ENCODE measurements at places on chromosomes 6 and 20. TPM values are rescaled to one million over a fixed set of nuclear protein-coding genes. Genes with fewer than 3 reads are reported as not detected.

DNA sequence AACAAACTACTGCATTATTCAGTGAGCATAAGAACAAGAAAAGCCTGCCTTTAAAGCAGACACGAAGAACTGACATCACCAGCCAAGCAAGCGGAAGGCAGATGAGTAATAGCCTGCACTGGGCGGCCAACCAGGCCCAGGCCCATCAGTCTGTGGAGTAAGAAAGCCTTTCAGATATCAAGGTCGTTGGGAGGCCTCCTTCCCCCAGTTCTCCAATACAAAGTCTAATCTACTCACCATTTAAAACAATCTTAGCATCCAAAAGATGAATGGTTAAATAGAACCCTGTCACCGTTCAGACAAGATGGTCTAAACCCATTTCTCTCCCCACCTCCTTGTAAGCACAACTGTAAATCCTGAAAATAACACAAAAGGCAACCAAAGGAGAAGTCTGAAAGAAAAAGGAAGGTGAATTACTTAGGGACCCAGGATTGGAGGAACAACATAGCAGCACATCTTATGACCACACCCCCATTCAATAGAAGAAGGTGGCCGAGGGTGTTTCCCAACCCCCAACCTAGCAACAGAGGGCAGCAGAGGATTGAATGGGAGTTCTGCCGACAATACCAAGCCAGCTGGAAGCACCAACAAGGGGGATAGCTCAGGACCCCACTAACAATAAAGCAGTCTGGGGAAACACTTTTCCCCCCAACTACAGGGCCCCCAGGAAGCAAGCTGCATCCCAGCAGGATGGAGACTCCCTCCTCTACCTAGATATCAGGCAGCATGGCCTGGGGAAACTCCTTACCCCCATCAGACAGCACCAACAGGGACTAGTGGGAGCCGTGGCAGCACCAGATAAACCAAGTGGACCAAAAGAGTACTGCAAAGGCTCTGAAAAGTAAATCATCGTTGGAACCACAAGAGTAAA lies 67.9 kb downstream of the ZHX3 start:
- H3K27me3 ChIP-seq, result no peaks in the 10 kb centered on the region
- H3K27ac ChIP-seq, result peak overlapping the region; percentile 85
- H3K4me1 ChIP-seq, result peaks cover 25% of the 10 kb centered on the region
- DNase-seq, result peak; percentile 88
- H3K36me3 ChIP-seq, result no peaks in the 10 kb centered on the region
- no peak overlapping the region for H3K4me3 ChIP-seq

- no peaks in the 10 kb centered on the region for H3K27me3 ChIP-seq
- no peak overlapping the region for H3K4me3 ChIP-seq
- DNase-seq, result no peak
- H3K27ac ChIP-seq, result no peak overlapping the region
- H3K4me1 ChIP-seq, result no peaks in the 10 kb centered on the region
These were observed 9.0 kb downstream of the GSTA3 start for GRCh38 chr6:52900536-52900935.

- DNase-seq, result no peak
- peaks cover 22% of the 10 kb centered on the region for H3K4me1 ChIP-seq
- H3K27ac ChIP-seq, result no peak overlapping the region
- H3K27me3 ChIP-seq, result peaks cover 6% of the 10 kb centered on the region
- no peak overlapping the region for H3K4me3 ChIP-seq
These were observed 16.8 kb upstream of the PTGIS start for GRCh38 chr20:49584418-49585382.

Gene DYNLT2
- total RNA-seq, result 1.0 TPM

DNA sequence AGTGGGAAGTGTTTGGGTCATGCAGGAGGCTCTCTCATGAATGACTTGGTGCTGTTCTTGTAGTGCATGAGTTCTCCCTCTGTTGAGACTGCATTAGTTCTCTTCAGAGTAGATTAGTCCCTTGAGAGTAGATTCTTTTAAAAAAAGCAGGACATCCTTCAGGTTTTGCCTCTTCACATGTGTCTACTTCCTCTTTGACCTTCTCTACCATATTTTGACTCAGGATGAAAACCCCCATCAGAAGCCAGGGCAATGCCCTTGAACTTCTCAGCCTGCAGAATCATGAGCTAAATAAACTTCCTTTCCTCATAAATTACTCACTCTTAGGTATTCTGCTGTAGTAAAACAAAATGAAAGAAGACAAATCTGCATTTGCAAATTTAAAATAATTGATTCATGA lies 170.3 kb downstream of the CD109 start:
- DNase-seq, result no peak
- no peak overlapping the region for H3K4me3 ChIP-seq
- H3K27ac ChIP-seq, result no peak overlapping the region
- H3K4me1 ChIP-seq, result no peaks in the 10 kb centered on the region
- no peaks in the 10 kb centered on the region for H3K36me3 ChIP-seq
- H3K27me3 ChIP-seq, result no peaks in the 10 kb centered on the region

- DNase-seq, result no peak
- no peaks in the 10 kb centered on the region for H3K4me1 ChIP-seq
- no peak overlapping the region for H3K27ac ChIP-seq
- no peak overlapping the region for H3K4me3 ChIP-seq
- peaks cover 2% of the 10 kb centered on the region for H3K27me3 ChIP-seq
These were observed 25.5 kb upstream of the MANEA start for GRCh38 chr6:95551678-95552324.

- H3K4me1 ChIP-seq, result no peaks in the 10 kb centered on the region
- no peak for DNase-seq
- H3K36me3 ChIP-seq, result no peaks in the 10 kb centered on the region
- no peak overlapping the region for H3K27ac ChIP-seq
- H3K4me3 ChIP-seq, result no peak overlapping the region
These were observed 13.6 kb upstream of the GPRC6A start for GRCh38 chr6:116842459-116842858.

Gene C20orf96
- 10.7 TPM for total RNA-seq

Gene BPIFB1
- total RNA-seq, result not detected

Gene PROKR2
- total RNA-seq, result not detected

Gene TSHZ2
- 0.72 TPM for total RNA-seq

GRCh38 chr20:9025643-9026042 lies 43.2 kb upstream of the PLCB4 start:
- peak overlapping the region; percentile 16 for H3K27ac ChIP-seq
- peak; percentile 71 for DNase-seq
- H3K36me3 ChIP-seq, result no peaks in the 10 kb centered on the region
- no peaks in the 10 kb centered on the region for H3K27me3 ChIP-seq

DNA sequence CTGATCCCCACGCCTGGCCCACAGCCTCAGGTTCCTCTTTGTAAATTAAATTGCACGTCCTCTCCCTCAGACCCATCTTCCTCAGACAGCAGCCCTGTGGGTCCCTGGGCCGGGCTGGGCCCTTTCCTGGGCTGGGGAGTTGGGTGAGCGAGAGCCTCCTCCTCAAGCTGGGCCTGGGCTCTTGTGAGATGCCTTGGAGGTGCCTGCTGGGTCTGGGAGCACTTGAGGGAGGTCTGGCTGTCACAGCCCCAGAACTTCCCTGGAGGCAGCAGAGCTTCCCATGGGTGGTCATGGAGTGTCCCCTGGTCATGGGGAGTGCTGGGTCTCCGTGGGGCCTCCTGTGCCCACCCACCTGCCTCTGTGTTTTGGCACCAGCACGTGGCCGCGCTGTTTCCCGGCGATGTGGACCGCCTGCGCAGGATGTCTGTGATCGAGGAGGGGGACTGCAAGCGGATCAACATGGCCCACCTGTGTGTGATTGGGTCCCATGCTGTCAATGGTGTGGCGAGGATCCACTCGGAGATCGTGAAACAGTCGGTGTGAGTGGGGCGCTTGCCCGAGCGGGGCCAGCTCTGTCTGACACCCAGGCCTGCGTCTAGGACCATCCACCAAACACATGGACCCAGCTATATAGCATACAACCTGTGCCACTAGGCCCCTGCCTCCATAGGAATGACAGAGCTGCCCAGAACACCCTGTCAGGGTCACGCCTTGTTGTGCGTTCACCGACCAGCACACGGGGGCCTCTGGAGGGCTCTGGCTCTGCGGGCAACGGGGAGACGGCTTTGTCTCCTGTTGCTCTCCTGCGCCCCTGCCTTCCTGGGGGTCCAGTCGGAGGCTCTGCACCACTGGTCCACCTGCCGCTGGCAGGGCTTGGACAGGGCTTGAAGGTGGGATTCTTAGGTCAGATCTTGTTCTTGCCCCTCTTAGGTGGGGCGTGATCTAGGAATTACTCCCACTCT lies 33.0 kb downstream of the PYGB start:
- H3K4me1 ChIP-seq, result no peaks in the 10 kb centered on the region
- H3K27ac ChIP-seq, result no peak overlapping the region
- H3K4me3 ChIP-seq, result no peak overlapping the region

Data from astrocyte (in vitro differentiated cells and primary cell).